ENCODE measurements at places on chromosomes 16 and 17.

DNA sequence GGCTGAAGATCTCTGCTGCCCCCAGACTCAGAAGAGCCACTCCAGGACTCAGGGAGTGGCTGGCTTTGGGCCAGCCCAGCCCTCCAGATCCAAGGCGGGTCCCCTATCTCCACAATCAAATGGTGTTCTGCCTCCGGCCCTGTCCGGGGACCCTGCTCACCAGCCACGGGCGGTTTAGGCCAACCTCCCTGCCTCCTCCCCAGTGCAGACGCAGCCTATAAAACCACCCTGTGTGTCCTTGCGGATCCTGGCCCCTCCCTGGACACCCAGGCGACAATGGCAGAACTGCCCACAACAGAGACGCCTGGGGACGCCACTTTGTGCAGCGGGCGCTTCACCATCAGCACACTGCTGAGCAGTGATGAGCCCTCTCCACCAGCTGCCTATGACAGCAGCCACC is at the start of gene SLC12A3:
TSS of gene SLC12A3 (plus strand) at position 248 of the 400 bp plus-strand sequence. CDS start at position 277, 29 bp downstream.
- DNase-seq = no peak

DNA sequence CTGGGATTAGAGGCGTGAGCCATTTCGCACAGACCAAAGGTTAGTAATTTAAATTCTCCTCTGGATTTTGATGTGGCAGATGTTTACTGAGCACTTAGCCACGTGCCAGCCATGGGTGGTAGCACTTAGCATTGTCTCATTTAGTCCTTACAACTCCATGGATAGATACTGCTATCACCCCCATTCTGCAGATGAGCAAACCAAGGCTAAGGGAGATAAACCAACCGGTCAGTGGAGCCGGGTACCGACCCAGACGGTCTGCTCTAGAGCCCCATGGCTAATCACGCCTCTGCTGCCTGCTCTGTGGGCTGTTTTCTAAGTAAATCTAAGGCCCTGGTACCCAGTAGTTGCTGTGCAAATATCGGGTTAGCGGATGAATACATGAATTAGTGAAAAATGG is 12.6 kb upstream of the ADGRG1 start:
- no peak for DNase-seq

DNA sequence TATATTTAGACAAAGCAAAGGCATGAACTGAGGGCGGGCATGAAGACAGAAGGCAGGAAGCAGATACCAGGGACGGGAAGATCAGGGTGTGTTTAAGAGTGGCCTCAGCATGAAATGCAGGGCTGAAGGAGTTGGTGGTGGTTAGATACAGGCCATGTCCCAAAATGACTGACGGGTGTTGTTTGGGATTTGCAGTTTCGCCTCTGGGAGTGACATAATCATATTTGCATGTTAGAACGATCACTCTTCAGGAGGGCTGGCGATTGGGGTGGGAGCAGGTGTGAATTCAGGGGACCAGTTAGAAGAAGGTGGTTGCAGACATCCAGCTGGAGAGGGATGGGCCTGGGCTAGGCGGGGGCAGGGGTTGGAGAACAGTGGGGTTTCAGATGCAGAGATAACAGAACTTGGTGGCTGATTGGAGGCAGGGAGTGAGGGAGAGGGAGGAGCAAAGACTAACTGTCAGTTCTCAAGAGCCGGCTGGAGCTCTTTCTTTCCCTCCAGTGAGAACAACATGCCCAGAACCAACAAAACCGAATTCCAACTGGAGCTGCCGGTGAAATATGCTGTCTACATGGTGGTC is 27.2 kb upstream of the ITGAX start:
- no peak for DNase-seq

DNA sequence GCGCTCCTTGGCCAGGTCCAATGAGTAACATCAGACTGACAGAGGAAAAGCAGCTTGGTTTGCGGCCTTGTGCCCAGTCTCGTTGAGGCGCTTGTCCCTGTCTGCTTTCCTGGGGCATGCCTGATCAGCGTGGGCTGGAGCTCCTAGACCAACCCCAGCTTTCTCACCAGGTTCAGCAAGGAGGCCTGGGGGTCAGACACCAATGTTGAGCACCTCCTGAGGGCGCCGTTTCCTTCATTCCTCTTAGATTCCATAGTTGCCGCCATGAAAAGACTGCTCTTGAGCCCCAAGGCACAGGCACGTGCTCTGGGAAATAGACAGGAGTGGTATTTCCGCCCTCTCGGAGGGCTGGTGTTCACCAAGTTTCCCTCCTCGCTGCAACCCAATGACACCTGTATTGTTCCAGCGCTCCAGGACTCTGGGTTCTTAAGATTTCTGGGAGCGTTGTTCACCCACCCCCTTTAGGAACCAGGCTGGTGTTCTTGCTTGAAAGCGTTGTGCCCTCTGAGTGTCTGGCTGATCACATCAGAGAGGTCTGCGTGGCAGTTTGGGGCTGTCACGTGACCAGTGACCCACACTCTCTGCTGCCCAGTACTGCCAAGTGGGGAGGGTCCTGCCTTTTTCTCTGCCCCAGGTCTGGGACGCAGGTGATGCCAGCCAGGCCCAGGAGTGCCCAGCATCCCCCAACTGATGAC is 18.0 kb downstream of the KCTD2 start:
- no peak for DNase-seq

GRCh38 chr17:8071496-8071895 is 16.0 kb downstream of the ALOX12B start:
- no peak for DNase-seq

- no peak for DNase-seq
These were observed 541 bp downstream of the ZNF18 start for GRCh38 chr17:11996722-11997146.

GRCh38 chr16:5982979-5983378 is 885.4 kb upstream of the EEF2KMT start:
- DNase-seq = no peak

DNA sequence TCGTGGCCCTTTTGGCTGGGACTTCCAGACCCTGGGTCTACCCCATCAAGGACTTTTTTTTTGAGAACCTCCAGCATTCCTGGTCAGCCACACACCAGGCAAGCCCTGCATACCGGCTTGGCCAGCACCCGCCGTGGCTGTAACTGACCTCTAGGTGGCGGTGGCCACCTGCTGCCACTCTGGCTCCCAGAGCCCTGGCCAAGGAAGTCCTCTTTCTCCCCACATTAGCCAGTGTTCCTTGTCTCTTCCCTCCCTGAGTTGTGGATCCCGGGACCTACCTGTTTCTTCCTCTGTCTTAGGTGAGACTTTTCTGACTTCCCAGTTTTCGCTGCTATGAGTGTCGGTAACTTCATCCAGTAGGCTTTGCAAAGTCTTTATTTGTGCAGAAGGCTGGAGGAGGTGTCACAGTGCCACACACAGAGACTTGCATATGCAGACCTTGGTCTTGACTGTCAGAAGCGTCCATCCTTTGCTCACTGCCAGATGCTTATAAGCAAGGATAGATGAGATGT is 348.3 kb downstream of the CPPED1 start:
- DNase-seq = no peak

- no peak for DNase-seq
These were observed 10.5 kb upstream of the HEATR6 start for GRCh38 chr17:60089096-60089806.

- DNase-seq = no peak
These were observed 34.7 kb upstream of the MSI2 start for GRCh38 chr17:57221366-57222350.

DNA sequence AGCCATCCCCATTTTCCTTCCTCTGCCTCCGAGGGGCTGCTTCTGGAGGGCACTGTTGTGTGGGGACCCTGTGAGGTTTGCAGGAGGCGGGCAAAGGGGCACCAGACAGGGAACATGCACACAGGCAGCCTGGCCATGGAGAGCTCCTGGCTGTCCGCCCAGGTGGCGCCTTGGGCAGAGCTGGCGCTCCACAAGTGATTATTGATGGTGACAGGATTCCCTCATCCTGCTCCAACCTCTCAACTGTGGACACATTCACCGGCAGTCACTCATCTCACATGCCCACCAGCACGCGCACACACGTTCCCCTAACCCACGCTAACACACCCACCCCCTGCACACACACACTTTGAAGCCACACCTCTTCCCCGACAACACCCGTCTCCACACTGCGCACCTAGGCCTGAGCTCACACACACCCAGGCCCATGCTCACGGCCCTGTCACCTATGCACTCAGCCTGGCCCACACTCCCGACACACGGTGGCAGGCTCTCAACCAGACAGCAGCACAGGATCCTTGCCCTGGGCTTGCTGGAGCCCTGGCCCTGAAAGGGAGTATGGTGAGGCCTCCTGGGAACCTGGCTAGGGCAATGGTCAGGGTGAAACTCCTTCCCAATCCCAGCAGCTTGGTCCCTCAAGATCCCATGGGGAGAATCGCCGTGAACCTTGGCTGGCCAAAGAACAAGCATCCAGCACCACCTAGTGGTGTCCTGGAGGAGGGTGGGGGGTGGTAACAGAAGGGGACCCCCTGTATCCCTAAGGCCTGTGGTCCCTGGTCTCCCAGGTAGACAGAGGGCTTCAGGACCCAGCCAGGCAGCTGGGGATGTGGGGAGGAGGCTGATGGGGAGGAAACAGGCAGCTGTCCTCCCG is 3.6 kb downstream of the PNMT start:
- no peak for DNase-seq

DNA sequence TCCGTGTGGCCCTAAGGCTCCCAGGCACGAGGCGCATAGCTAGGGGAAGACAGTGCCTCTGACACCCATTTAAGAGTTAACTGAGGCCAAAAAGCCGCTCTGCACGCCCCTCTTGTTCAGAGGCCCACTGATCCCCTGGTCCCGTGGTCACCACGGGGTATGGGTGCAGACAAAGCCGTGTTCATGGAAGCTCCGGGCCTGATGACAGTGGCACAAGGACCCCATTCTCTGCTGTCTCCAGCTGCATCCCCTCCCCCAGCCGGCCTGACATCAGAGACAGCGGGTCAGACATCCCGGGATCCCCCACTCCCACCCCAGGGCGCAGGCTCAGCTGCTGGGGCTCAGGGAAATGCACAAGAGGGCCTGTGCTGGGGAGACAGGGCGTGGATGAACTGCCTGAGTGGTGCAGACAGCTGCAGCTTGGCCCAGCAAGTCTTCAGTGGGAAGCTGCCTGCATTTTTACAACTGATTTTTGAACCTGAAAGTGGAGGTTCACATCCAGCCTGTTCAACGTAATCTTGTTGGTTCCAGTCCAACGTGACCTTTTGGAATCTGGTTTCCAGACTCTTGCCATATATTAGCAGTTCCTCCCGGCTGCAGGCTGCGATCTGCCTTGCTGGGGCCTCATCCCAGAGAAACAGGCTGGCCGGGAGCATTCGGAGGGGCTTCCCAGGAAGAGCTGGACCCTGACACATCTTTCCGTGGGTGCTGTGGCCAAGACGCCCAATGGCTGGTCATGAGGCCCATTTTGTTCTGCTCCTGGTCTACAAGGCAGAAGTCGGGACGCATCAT is 9.7 kb upstream of the BAHCC1 start:
- DNase-seq = no peak

DNA sequence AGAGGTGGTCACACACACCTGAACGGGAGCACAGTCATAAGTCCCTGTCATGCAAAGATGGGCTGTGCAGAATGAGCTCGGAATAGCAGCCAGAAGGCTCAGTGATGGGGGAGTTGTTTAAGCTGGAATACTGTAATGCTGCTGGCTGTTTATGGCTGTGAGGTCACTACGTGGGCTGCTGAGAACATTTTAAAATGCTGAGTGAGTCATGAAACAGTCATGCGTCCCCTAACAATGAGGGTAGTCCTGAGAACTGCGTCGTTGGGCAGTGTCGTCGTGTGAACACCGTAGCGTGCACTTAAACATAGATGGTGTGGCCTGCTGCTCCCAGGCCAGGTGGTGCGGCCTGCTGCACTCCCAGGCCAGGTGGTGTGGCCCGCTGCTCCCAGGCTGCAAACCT is 39.7 kb downstream of the TBCD start:
- peak; percentile 85 for DNase-seq

DNA sequence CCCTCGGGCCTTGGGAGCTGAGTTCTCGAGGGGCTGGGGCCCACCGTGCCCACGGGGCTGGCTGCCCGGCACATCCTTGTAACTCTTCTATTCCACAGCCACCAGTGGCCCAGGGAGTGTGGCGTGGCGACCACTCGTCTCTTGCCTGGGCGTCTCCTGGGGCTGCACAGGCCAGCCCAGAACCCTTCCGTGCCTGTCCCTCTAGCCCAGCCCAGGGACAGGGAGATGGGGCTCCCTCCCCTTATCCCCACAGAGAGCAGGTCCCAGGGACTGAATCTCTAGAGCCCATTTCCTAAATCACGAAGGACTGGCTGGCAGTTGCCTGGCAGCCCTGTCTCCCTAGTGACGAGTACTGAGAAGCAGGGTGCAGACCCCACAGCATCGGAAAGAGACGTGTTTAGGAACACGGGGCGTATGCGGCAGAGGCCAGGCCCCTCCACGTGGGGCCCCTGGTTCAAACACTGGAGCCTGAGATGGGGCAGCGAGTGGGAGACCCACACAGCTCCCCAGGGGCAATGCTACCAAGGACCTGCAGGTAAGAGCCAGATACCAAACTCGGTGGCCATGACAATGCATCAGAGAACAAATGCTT is 51.0 kb downstream of the TIMM22 start:
- DNase-seq = no peak

GRCh38 chr16:3046641-3047386 is 453 bp downstream of the MMP25 start:
- no peak for DNase-seq

DNA sequence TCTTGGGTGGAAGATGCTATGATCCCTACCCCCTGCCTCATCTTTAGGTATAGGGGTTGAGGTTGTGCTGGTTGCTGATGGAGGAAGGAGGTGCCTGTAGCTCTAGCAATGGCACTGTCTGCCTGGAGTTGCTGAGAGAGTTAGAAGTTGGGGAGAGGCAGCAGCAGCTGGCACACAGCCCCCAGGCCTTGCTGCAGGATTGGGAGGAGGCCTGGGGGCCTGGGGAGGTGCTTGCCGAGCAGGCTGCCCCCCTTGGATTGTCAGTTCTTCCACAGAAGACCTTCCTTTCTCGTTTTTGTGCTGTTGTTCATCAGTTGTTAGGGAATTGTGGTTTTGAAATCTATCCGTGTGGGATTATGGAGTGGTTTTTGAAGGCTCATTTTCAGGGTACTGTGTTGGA is 52.9 kb downstream of the SEC14L1 start:
- no peak for DNase-seq

GRCh38 chr16:16991711-16992110 is 479.0 kb downstream of the XYLT1 start:
- DNase-seq = no peak

DNA sequence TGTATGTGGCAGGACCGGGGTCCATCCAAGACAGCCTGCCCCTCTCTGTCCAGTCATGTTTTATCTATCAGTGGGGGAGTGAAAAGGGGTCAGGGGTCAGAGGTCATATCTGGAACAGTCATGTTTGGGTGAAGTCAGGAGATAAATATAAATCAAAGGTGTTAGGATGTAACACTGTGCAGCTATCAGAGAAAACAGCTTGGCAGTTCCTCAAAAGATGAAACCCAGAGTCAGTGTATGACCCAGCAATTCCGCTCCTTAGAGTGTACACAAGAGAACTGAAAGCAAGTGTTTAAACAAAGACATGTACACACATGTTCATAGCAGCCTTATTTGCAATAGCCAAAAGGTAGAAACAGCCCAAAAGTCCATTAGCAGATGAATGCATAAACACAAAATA is 361.3 kb downstream of the FOXL1 start:
- no peak for DNase-seq
